Right atrium auricular region (tissue), 2 donors: ENCODE measurements at places on chromosomes 6 and 20. TPM values are rescaled to one million over a fixed set of nuclear protein-coding genes. Genes with fewer than 3 reads are reported as not detected.

The C20orf141 gene
- not detected for total RNA-seq

The SLC17A4 gene
- total RNA-seq = not detected

The REV3L gene
- 14.5 TPM for total RNA-seq

DNA sequence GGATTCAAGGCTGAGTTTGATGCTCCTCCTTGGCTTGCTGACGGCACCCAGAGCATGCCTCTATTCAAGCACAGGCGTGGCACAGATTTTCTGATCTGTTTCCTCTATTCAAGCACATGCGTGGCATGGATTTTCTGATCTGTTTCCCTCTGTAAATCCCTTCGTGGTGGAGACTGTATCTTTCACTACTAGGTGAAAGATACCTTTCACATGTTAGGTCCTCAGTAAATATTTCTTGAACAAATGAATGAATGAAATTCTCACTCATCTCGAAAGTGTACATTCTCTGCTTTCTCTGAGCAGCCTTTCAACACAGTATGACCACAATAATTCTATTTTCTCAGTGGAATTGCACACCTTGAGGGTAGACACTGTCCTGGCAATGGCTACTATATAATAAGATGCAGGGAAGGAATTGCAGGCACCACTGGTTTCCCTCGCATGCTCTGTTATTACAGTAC is 72.6 kb upstream of the F13A1 start:
- peaks cover 13% of the 10 kb centered on the region for H3K4me1 ChIP-seq
- no peak overlapping the region for H3K27ac ChIP-seq
- H3K36me3 ChIP-seq = no peaks in the 10 kb centered on the region

The FAM83C gene
- total RNA-seq = not detected

The MOXD1 gene
- total RNA-seq = 9.3 TPM

The PTPRA gene
- total RNA-seq = 32.8 TPM
